ENCODE measurements at places on chromosomes 1 and 21.
A peak's percentile ranks its signal among the peaks of the same experiment; 100 is the strongest.

GRCh38 chr1:53949023-53949990 lies 3.2 kb downstream of the LRRC42 start:
- DNase-seq: no peak

- no peak for DNase-seq
Measured at GRCh38 chr1:7400566-7400965, 370.5 kb upstream of the VAMP3 start.

DNA sequence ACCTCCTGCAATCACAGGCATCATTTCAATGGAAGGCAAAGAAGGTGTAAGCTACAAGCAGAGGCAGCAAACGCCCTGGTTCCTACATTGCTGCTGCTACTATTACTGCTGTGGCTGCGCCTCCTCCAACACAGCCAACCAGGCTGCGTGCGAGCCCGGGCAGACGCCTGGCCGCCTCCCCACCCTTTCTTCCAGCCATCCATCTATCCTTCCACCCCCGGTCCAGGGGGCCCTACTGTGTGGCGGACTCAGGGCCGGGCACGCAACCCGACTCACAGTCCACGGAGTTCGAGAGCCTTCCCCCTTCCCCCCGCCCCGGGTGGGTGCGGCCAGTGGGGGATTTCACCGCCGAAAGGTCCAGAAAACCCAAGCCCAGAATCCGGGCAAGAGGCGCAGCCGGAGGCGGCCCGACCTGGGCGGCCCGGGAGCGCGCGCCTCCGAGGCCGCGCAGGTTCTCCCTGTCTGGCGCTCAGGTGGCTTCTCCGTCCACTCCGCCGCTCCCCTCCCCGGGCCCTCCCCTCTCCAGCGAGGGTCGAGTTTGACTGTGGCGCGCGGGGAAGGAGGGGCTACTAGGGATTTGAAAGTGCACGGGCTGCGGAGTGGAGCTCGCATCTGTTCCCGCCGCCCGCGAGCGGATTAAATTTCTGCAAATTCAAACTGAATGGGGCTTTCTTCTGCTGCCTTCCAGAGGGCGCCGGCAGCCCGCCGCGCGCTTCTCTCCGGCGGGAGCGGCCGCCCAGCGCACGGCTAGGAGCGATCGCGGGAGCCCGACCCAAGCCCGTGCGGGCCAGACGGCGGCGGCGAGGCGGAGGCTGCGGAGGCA lies at the start of gene HUNK:
HUNK (plus strand) TSS at position 569 of the 823 bp plus-strand sequence. CDS start 655 bp downstream, outside the sequence.
- peak; percentile 37 for DNase-seq

DNA sequence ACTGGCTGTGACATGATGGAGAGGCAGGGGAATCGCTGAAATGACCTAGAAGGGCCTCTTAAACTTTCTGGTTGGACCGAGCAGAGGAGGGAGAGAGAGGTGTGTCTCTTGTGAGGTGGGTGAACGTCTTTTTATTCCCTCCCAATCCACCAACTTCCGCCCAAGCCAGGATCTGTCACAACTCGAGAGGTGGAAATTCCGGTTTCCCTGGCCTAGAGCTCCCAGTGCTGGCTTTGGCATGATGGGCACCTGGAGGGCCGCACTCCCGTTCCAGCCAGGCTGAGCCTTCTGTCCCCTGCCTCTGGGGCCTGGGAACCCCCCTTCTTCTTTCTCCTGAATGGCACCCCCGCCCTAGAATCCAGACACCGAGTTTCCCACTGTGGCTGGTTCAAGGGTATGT lies at the start of gene SEMA4A:
SEMA4A (plus strand) TSS at position 224 of the 400 bp plus-strand sequence. CDS start 994 bp downstream, outside the sequence.
- DNase-seq: peak; percentile 48

DNA sequence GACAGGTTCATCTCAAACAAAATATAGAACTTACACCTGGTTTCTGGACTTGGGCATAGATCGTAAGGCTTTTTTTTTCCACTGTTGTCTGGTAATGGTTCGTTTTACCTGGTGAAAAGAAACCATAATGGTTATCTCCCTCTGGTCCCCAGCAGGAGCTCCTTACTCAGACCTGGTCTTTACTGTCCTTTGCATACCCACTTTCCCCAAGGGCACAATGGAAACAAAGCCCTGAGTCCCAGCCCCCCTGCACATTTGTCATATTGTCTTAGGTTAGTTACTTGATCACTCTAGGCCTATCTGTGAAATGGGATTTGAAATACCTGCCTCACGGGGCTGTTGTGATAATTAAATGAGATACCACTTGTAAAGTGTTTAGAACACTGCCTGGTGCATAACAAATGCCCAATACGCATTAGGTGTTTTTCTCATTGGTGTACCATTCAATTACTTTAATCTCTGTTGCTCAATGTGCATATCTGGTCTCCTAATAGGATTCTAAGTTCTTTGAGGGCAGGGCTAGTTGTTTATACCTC lies 27.0 kb downstream of the SLAMF1 start:
- no peak for DNase-seq
